ENCODE measurements at places on chromosomes 11 and 22. TPM values are rescaled to one million over a fixed set of nuclear protein-coding genes. Genes with fewer than 3 reads are reported as not detected.
A peak's percentile ranks its signal among the peaks of the same experiment; 100 is the strongest.

- no peak for DNase-seq
Measured at GRCh38 chr22:28883657-28883916, 215 bp downstream of the ZNRF3 start.

- no peak for DNase-seq
Measured at GRCh38 chr11:3906166-3906565, 50.7 kb downstream of the STIM1 start.

- peak; percentile 34 for DNase-seq
Measured at GRCh38 chr22:27420817-27421361, 380.7 kb downstream of the MN1 start.

GRCh38 chr11:134134167-134134566 is 65.3 kb downstream of the JAM3 start:
- no peak for DNase-seq

The MUC5AC gene
- total RNA-seq, result under 0.01 TPM

The NAP1L4 gene
- total RNA-seq, result 65.7 TPM

The NTM gene
- total RNA-seq, result 2.3 TPM
